Right ventricle myocardium superior (tissue), 1 donor: ENCODE measurements at places on chromosomes 4 and X. TPM values are rescaled to one million over a fixed set of nuclear protein-coding genes. Genes with fewer than 3 reads are reported as not detected.
A peak's percentile ranks its signal among the peaks of the same experiment; 100 is the strongest.

Gene AKAP4
- total RNA-seq: not detected

Gene NLGN3
- total RNA-seq: 0.38 TPM

Gene SPOCK3
- not detected for total RNA-seq

Gene TMPRSS11B
- not detected for total RNA-seq

Gene OTUD4
- total RNA-seq: 36.2 TPM

Gene SLIT2
- 10.2 TPM for total RNA-seq

DNA sequence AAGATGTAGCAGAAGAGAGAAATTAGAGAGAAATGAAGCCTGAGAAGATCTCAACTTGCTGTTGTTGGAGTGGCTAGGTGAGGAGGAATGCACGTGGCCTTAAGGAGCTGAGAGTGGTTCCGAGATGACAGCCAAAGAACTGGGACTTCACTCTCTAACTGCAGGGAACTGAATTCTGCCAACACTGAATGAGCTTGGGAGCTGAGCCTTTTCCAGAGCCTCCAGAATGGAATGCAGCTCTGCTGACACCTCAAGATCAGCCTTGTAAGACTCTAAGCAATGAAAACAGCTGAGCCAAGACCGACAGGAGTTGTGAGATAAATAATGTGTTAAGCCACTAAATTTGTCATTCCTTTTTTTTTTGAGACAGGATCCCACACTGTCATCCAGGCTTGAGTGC lies 73.0 kb downstream of the TLL1 start:
- DNase-seq: no peak

- peak; percentile 81 for DNase-seq
These were observed 31.1 kb downstream of the ACOX3 start for GRCh38 chr4:8409264-8410065.

GRCh38 chr4:73668782-73669201 lies 48.6 kb upstream of the RASSF6 start:
- DNase-seq: no peak

DNA sequence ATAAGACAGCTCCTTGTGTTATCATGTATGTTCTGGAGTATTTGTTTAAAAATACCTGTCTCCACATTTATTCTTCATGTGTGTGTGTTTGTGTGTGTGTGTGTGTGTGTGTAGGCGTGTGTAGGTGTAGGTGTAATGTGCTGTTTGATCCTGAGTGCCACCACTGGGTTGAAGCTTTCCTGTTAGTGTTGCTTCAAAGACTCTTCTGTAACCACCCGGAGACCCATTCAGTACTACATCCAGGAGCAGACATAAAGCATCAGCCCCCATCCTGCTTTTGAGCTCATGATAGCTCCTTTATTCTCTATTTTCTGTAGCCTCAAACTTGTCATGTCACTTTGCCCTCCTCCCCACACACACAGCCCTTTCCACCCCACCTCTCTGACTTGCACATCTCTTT lies 3.0 kb upstream of the ZDHHC9 start:
- no peak for DNase-seq

GRCh38 chr4:7704625-7705024 lies 235.0 kb downstream of the AFAP1 start:
- no peak for DNase-seq

DNA sequence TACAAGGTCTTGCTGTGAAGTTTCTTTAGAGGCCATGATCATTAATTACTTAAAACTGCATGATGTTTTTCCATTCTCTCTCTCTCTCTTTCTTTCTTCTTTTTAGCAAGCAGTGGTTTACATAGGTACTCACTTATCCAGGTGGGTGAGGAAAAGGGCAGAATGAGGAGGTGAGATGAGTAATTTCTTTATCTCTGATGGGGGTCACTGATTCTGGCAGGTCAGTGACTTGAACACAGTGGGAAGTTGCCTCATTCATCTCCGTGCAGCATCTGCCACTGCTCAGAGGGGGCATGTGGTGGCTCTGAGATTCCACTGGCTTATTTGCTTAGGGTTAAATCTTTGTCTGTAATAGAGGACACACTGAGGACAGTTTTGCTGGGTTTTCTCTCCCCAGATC lies 62.6 kb downstream of the FAM114A1 start:
- no peak for DNase-seq

GRCh38 chrX:41408576-41408975 lies 38.6 kb upstream of the NYX start:
- no peak for DNase-seq

DNA sequence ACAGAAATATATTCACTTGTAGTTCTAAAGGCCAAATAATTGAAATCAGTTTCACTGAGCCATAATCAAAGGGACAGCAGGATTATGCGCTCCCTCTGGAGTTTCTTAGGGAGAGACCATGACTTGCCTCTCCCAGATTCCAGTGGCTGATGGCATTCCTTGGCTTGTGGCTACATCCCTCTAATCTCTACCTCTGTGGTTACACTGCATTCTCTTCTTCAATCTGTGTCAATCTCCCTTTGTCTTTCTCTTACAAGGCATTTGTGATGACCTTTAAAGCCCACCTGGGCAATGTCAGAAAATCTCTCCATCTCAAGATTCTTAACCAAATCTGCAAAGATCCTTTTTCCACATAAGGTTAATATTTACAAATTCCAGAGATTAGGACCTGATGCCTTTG lies 260.2 kb downstream of the UNC5C start:
- DNase-seq: no peak

DNA sequence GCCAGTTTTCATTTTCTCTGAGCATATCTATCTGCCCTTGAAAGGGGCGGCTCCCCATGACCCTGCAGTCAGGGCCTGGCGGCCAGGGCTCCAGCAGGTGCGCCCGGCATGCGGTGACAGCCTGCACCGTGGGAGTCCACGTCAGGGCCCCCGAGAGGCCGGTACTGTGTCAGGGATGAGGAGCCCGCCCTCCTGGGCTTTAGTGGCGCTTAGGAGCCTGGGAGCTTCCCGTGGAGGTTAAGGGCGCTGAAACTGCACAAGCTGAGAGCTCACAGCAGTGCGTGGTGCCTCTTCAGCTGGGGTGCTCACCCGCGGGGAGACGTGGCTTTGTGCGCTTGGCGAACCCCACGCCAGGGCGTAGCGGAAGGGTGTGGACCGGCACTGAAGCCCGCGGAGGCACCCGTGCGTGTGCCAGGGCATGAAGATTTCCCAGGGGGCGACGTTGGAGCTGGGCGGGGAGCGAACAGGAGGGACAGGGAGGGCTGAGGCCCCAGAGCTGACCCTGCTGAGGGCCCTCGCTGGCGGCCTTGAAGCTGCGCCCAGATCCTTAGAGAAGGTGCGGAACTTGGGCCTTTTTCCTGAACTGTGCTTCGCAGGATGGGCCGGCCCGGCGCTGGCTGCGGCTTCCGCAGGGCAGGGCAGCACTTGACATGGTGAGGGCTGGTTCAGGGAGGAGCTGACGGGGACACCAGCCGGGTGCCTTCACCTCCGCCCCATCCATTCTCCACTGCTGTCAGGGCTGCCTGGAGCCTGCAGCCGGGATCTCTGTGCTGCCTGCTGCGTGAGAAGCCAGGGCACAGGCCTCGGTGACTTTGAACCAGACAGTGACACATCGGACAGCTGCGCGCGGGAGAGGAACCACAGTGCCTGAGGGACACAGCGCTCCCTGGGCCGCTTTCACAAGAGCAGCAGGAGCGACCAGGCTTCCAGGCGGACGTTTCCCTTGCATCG lies 32.9 kb downstream of the HTT-AS start:
- peak; percentile 84 for DNase-seq

GRCh38 chrX:84133023-84133422 lies 55.0 kb downstream of the RPS6KA6 start:
- no peak for DNase-seq

DNA sequence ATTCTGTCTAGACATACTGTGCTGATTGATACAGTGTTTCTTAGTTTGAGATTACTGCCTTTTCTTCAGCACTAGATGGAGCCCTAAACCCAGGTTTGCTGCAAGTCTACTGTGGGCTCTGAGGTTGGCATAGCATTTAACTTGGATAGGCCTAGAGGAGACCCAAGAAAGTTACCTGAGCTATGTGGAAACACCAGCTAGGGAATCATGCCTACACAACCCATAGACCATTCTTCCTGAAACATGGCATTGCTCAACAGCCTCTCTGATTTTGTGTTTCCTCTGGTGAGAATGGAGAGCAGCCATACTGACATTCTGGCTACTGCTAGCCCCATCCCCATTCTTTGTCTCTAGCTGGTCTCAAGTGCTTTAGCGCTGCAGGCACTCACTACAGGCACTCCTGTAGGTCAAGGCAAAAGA lies 287.7 kb upstream of the PCDH18 start:
- no peak for DNase-seq

- no peak for DNase-seq
These were observed 553 bp upstream of the MED28 start for GRCh38 chr4:17613761-17614415.

GRCh38 chr4:145665773-145666172 lies 14.2 kb upstream of the C4orf51 start:
- no peak for DNase-seq

- DNase-seq: no peak
These were observed 605.2 kb upstream of the EPHA5 start for GRCh38 chr4:66275411-66276038.

DNA sequence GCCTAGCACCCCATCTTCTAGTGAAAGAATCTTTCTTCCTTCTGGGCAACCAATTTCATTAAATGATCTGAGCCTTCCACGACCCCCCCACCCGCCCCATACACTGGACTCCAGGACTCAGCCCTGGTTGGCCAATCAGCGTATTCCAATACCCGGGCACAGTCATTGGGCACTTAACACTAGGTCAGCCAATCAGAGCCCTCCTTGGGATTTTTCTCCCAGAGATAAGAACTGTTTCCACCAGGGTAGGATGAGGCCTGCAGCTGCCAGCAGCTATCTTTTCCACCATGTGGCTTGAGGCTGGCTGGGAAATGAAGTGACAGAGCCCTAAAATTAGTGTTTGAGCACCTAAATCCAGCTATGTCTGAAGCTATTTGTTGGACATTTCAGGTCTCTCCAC lies 418.8 kb downstream of the BCOR start:
- no peak for DNase-seq

GRCh38 chrX:110317061-110317819 lies 645 bp downstream of the AMMECR1 start:
- DNase-seq: peak; percentile 49
